SJSA1 (cell line): ENCODE measurements at places on chromosomes 1 and 21.

DNA sequence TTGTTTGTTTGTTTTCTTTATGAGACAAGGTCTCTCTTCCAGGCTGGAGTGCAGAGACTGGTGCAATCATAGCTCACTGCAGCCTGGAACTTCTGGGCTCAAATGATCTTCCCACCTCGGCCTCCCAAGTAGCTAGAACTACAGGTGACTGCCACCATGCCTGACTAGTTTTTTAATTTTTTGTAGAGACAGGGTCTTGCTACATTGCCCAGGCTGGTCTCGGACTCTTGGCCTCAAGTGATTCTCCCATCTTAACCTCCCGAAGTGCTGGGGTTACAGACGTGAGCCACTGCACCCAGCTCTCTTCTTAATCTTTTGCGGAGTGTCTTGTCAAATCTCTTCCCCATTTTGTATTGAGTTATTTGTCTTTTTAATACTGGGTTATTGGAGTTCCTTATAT lies 32.6 kb upstream of the PARP1 start:
- DNase-seq: no peak

GRCh38 chr1:39842030-39842678 lies 41.1 kb downstream of the TRIT1 start:
- no peak for DNase-seq

- no peak for DNase-seq
Measured at GRCh38 chr1:24696041-24696755, 49.0 kb upstream of the CLIC4 start.

GRCh38 chr1:9900142-9901043 lies 9.7 kb downstream of the CTNNBIP1 start:
- no peak for DNase-seq

GRCh38 chr1:145985129-145985501 lies 11.3 kb downstream of the TXNIP start:
- no peak for DNase-seq

- DNase-seq: no peak
Measured at GRCh38 chr1:28640766-28641165, 2.1 kb downstream of the TAF12 start.

- no peak for DNase-seq
Measured at GRCh38 chr1:20685099-20685662, 24.0 kb upstream of the DDOST start.
